ENCODE measurements at places on chromosomes 13 and 19. TPM values are rescaled to one million over a fixed set of nuclear protein-coding genes. Genes with fewer than 3 reads are reported as not detected.

SHKBP1 gene
- 29.2 TPM for total RNA-seq

TPT1 gene
- total RNA-seq = 7,903 TPM

ZNF154 gene
- total RNA-seq = 1.2 TPM

ZSCAN4 gene
- total RNA-seq = 0.13 TPM

CPB2 gene
- total RNA-seq = not detected

RFPL4A gene
- total RNA-seq = not detected

BST2 gene
- 8.7 TPM for total RNA-seq

EPSTI1 gene
- total RNA-seq = 0.53 TPM

UBE2L5 gene
- total RNA-seq = not detected

SCN1B gene
- 0.13 TPM for total RNA-seq

RGCC gene
- 13.2 TPM for total RNA-seq

CYP2F1 gene
- not detected for total RNA-seq

CLEC4M gene
- total RNA-seq = not detected

PRRG2 gene
- total RNA-seq = 6.3 TPM

VAV1 gene
- 0.51 TPM for total RNA-seq

CACNA1A gene
- not detected for total RNA-seq

SWSAP1 gene
- 0.53 TPM for total RNA-seq

ZIM2 gene
- not detected for total RNA-seq

RUVBL2 gene
- total RNA-seq = 267 TPM

MCF2L gene
- under 0.01 TPM for total RNA-seq

THSD8 gene
- total RNA-seq = not detected

PRR20D gene
- not detected for total RNA-seq

ITGBL1 gene
- total RNA-seq = 0.13 TPM

ZNF841 gene
- 57.4 TPM for total RNA-seq

IZUMO2 gene
- total RNA-seq = not detected

ISYNA1 gene
- 15.3 TPM for total RNA-seq

SIGLEC14 gene
- total RNA-seq = not detected

STAP2 gene
- total RNA-seq = 132 TPM

CEBPA gene
- total RNA-seq = 10.8 TPM

OXGR1 gene
- not detected for total RNA-seq

TSC22D1 gene
- total RNA-seq = 67.3 TPM

PINLYP gene
- 0.64 TPM for total RNA-seq

MYDGF gene
- total RNA-seq = 353 TPM

F10 gene
- 0.26 TPM for total RNA-seq

CNFN gene
- not detected for total RNA-seq

FPR3 gene
- total RNA-seq = not detected

PABPC3 gene
- total RNA-seq = under 0.01 TPM

SIGLEC9 gene
- total RNA-seq = not detected

COX6B2 gene
- 0.26 TPM for total RNA-seq

EBPL gene
- 146 TPM for total RNA-seq

PODNL1 gene
- 0.38 TPM for total RNA-seq

NDFIP2 gene
- total RNA-seq = 80.0 TPM

RXFP2 gene
- not detected for total RNA-seq

GJA3 gene
- total RNA-seq = 0.26 TPM

MUC16 gene
- 0.26 TPM for total RNA-seq

ZGLP1 gene
- 0.26 TPM for total RNA-seq

SERPINE3 gene
- total RNA-seq = not detected

RB1 gene
- total RNA-seq = 12.4 TPM

RUBCNL gene
- total RNA-seq = under 0.01 TPM

KLK12 gene
- not detected for total RNA-seq

POU4F1 gene
- not detected for total RNA-seq
